ENCODE measurements at places on chromosomes 5 and 9.

- no peak for DNase-seq
Measured at GRCh38 chr5:154498994-154499393, 21.0 kb upstream of the HAND1 start.

- no peak for DNase-seq
Measured at GRCh38 chr5:131749138-131749537, 47.7 kb downstream of the FNIP1 start.

GRCh38 chr5:77669677-77670076 lies 31.2 kb upstream of the OTP start:
- no peak for DNase-seq

DNA sequence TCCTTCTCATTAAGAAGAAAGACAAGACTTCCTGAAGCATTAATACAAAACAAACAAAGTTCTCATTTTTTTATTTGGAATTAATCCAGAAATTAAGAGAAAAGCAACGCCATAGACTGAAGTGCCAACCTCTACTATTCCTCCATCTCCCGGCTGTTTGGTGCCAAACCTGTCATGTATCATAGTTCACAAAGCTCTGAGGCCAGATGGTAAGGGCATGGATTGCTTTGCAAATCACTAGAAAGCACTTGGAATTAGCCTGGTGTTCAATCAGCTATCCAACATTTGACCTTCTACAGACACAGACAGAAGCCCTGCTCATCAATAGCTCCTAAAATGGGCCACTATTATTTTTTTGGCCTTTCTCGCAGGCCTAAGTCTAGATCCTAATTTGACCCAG lies 33.8 kb downstream of the HTR1A start:
- no peak for DNase-seq

GRCh38 chr5:172140120-172140519 lies 47.9 kb downstream of the STK10 start:
- no peak for DNase-seq

DNA sequence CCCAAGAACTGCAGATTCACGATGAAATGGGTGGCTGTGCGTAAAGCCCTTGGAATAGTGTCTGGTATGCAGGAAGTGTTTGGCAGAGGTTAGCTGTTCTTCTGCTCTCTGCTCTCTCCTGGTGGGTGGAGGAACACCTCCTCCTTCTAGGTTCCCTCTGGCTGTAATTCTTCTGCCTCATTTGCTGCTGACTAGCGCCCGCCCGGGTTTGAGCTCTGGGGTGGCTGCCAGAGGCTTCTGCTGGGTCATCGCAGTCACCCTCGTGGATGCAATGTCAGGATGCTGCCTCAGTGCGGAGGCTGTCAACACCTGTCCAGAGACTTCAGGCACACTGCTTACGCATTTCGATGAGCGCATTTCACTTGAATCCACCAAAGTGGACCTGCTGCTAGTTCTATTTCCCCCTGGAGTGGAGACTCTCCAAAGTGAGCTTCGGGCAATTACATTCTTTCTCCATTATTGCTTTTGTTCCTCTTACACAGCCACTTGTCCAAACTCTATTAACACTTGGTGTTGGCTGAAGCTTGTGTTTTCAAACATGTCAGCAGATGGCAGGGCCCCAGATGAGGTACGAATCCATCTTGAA lies 11.7 kb downstream of the DOCK2 start:
- DNase-seq = no peak

GRCh38 chr5:65837139-65837538 lies 89.2 kb upstream of the ERBIN start:
- no peak for DNase-seq

GRCh38 chr5:179438011-179438441 lies 92.8 kb upstream of the ADAMTS2 start:
- no peak for DNase-seq

DNA sequence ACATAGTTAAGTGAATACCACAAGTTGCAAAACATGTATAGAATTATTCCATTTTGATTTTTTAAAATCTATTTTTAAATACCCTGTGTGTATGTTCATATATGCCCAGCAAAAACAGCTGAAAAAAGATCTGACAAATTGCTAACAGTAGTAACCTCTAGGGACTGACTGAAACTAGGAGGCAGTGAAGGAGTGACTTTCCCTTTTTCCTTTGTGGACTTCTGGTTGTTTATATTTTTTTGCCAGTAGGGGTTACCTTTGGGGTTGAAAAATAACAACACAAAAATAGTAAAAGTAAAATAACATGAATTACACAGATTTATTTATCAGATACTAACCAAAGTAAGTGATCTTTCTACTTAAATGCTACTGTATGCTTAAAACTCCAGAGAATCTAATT lies 2.9 kb downstream of the MEGF9 start:
- DNase-seq = no peak

DNA sequence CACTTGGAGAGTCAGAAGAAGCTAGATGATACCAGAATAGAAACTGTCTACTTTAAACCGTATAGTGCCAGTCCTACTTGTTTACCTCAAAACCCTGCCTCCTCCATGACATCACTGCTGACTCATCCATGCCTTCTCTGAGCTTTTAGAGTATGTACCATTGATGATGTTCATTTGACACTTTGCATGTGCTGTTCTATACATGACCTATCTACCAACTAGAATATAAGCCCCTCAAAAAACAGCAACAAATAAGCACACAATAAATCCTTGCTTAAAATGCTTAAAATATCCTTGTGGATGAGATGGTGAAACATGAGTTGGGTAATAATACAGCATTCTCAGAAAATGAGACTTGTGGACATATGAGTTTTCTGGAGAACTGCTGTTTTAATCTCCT lies 2.6 kb downstream of the CTNNAL1 start:
- peak; percentile 59 for DNase-seq

- no peak for DNase-seq
Measured at GRCh38 chr5:150116667-150117400, 30.5 kb upstream of the CSF1R start.

DNA sequence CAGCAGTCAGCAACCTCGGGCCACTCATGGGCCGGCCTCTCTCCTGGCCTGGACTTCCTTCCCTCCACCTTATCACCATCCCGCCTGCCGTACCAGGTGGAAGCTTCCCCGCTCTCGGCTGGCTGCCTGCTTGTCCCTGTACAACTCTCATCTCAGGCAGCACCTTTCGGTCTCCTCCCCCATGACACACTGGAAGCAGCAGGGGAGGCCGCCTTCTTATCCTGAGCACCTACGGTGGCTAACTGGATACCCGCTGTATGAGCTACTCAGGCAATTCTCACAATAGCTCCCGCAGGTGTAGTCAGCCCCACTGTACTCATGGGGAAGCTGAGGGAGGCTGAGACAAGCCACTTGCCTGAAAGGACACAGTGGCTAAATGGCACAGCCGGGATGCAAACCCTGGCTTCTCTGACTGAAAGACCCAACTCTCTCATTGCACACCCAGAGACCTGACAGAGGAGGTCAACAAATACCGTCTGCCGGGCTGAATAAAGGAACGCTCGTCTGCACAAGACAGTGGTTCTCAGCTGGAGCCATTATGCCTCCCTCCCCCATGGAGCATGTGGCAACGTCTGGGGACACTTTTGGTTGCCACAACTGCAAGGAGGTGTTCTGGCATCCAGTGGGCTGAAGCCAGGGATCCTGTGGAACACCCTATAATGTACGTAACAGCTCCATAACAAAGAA lies 9.6 kb downstream of the STK10 start:
- DNase-seq = no peak

DNA sequence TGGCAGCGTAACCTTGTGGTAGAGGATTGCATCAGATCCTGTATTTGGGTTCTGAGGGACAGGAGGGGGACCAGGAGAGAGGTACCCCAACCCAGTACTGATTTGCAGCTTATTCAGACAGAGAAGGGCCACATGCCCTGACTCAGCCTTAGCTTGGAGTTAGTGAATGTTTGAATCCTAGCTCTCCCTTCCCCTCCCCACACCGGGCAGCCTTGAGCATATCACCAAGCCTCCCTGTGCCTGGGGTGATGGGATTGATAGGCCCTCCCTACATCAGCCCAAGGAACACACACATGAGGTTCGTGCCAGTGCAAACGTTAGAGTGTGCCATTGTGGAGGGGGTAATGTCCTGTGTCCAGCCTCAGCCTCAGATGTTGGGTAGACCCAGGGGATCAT lies 71.9 kb downstream of the AMBP start:
- DNase-seq = no peak

DNA sequence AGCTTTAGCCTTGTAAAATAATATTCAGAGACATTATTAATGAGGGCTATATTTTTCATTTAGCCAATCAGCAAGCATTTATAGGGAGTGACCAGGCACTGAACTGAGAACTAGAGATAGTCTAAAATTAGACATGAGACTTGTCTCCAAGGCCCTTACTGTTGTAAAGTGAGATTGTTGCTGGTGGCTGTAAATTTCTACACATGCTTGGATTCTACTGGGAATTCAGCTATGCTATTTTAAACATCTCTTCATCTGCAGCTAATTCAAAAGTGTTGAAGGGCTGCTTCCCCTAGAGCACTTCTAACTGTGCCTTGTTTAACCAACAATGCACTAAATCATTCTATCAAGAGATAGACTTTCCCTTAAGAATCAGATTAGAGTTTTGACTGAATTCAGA lies 67.4 kb downstream of the CHSY3 start:
- no peak for DNase-seq

DNA sequence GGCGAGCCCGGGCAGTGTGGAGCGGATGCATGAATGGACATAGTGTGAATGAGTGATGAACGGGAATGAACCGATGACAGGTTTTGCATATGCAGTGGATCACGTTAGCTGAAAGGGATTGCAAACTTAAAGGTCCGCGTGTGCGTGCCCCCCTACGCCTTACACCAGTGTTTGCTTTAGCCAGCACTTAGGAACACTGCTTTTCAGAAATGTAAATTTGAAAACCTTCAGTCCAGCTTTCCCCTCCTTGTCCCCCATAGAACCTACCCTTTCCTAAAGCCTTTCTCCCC lies 692 bp downstream of the PSAT1 start:
- no peak for DNase-seq

DNA sequence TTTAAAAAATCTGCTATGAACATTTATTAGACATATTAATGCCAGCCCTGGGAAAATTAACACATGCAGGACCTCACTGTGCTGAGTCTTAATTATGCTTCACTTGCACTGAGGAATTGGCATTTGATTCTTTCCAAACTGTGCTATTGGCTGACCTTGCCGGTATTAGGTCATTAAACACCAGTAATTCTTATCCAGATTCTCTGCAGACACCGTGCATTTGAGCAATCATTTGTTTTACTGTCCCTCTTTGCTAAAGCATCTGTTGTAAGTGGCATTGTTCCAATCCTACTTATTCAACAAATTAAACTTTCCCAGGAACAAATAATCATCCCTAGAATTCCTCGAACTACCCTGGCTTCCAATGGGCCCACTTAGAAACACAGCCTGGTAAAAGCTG lies 145.0 kb downstream of the SLC12A2 start:
- no peak for DNase-seq

DNA sequence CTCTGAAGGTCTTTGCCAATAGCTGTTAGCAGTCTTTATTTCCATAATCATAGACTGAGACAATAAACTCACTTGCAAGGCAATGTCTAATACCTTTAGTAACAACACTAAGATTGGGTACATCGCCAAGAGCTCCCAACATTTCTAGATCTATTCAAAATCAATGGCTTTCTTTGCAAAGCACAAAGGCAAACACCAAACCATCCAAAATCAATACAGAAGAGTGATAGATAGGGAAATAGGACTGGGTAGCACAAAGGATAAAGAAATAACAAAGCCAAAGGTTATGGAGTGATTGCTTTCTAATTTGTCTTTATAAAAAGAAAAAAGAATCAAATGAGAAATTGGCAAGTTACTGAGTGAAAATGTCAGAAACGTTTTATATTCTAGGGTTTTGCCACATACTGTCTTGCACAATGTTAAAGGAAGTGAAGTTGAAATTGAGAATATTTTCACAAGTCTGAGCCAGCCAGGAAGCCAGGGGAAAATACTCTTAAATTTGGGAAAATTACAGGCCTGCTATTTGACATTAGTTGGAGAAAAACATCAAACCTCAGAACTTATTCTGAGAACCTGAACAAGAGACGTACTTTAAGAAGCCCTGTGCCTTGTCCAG lies 53.3 kb upstream of the LHFPL2 start:
- no peak for DNase-seq

GRCh38 chr5:71013575-71013974 lies 11.6 kb downstream of the NAIP start:
- no peak for DNase-seq

- DNase-seq = no peak
Measured at GRCh38 chr5:589588-589987, 22.6 kb upstream of the CEP72 start.

GRCh38 chr5:113302120-113302519 lies 132.7 kb downstream of the TSSK1B start:
- DNase-seq = no peak

- DNase-seq = no peak
Measured at GRCh38 chr5:177450667-177451424, 4.2 kb downstream of the PRR7 start.

- DNase-seq = no peak
Measured at GRCh38 chr5:159503236-159503635, 172.9 kb upstream of the IL12B start.

DNA sequence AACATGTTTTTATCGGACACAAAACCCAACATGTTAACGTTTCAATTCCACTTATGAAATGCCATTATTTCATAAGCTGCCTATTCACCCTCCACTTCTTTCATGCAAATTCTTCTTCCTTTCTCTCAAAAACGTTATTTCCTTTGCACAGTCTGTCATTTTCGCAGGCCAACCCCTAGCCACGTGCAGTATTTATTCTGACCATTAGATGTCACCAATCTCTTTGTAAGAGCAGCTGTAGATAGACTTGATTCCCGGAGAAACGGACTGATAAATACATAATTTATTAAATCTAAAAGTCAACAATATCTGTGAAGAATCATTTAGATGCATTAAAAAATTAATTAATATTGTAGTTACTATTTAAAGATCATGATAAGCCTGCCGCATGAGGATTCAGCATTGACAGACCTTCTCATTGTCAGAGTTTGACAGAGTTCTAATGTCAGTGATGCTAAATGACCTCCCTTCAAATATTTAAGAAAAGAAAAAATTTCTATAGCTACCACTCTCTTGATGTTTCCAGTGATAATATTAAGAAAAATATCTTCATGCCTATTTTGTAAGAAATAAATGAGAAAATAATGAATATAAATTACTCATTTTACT lies 933.6 kb downstream of the CDH12 start:
- DNase-seq = no peak

DNA sequence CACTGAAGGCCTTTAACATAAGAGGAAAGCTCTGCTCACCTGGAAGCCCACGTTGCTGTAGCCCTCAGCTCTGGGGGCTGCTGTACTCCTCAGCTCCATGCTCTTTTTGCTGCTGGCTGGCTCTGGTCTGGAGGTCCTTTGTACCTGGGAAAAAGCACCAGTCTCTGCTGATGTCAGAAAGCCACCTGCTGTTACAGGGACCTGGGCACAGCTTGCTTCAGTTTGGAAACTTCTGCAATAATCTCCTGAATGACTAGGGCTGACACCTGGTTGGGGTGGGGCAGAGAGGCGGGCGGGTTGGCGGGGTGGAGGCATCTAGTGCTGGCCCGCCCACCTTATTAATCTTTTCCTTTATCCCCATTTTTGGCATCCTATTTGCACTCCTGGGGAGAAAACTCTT lies at the start of gene SLC28A3:
TSS of gene SLC28A3 (minus strand) at position 224 of the 400 bp plus-strand sequence. CDS start at position 99, 125 bp downstream.
- DNase-seq = no peak
